ENCODE measurements at places on chromosomes 11 and 22.

GRCh38 chr11:95404370-95404769, 173.4 kb upstream of the SESN3 start:
- DNase-seq = no peak

DNA sequence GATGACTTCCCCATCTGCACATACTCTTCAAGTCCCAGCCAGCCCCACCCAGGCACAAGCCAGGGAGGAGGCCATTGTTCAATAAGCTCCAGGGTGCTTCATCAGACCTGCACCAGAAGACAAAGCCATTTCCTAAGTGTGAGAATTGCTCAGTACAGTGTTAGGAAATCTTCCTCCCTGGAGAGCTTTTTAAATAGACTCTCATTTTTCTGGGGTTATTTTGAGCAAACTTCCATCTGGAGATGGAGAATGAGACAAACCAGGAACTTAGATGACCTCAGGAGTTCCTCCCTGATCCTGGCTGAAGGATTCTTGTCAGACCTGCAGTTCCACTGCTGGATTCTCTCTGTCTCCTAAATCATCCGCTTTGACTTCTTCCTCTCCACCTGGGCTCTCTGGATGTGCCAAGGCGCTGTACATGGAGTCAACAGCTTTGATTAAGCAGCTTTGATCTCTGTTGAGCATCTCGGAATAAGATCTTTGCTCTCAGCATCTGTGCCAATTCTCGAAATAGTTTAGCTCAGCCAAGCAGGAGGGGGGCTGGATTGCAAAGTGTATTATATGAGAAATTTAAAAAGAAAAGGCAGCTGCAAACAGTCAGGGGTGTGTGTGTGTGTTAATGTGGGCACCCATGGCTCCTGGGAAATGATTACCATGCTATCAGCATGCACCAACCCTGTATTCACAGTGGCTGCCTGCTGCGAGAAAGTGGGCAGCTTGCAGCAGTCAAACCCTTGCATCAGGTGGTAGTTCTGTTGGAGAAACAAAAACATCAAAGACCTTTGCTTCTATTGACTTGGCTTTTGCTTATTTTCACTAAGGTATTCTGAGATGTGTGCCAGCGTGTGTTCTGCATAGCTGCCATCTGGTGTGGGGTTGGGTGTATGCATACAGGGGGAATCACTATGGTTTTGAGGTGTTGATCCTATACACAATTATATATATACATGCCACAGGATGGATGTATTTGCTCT, 70.2 kb upstream of the NAV2 start:
- DNase-seq = no peak

- DNase-seq = no peak
Observed at GRCh38 chr11:19589567-19590260, 122.9 kb upstream of the NAV2 start.

- no peak for DNase-seq
Observed at GRCh38 chr11:25910086-25910485, 421.8 kb upstream of the ANO3 start.

- no peak for DNase-seq
Observed at GRCh38 chr11:44785856-44786607, 59.3 kb downstream of the TSPAN18 start.

DNA sequence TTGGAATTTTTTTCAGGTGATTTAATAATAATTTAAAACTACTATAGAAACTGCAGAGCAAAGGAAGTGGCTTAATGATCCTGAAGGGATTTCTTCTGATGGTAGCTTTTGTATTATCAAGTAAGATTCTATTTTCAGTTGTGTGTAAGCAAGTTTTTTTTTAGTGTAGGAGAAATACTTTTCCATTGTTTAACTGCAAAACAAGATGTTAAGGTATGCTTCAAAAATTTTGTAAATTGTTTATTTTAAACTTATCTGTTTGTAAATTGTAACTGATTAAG, 3.4 kb downstream of the MALAT1 start:
- DNase-seq = no peak

GRCh38 chr11:104343578-104343977, 179.6 kb upstream of the PDGFD start:
- no peak for DNase-seq

DNA sequence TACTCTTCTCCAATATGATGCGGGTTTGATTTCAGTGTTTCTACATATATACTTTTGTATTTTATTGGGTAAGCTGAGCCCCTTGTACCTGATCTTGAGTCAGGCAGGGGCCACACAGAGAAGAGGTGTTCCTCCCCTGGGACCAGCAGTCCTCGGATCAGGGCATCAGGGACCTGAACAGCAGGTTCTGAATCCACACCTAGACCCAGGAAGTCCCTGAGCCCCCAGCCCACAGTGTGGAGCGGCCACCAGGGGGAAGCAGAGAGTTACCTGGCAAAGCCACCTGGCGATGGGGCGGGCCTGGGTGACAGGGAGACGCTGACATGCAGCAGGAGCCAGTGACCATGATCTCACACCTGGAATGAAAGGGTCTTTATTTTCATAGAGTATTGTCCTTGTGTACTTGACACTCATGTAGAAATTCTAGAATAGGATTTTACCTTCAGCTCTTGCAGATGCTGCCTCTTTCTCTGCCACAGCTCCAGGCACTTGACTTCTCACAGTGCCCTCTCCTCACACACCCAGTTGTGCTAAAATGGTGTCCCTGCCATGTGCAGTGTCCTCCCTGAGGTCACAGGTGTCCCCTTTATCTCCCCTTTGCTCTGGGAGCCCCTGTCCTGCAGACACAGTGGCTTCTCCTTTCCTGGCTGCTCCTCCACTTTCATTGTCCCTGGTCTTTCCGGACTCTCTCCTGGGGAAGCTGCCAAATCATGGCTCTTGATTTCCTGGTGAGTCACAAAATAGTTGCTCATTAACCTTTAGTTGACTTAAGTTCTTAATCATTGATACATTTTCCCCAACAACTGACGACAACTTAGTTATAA, 48.5 kb downstream of the GGTLC2 start:
- peak; percentile 25 for DNase-seq

DNA sequence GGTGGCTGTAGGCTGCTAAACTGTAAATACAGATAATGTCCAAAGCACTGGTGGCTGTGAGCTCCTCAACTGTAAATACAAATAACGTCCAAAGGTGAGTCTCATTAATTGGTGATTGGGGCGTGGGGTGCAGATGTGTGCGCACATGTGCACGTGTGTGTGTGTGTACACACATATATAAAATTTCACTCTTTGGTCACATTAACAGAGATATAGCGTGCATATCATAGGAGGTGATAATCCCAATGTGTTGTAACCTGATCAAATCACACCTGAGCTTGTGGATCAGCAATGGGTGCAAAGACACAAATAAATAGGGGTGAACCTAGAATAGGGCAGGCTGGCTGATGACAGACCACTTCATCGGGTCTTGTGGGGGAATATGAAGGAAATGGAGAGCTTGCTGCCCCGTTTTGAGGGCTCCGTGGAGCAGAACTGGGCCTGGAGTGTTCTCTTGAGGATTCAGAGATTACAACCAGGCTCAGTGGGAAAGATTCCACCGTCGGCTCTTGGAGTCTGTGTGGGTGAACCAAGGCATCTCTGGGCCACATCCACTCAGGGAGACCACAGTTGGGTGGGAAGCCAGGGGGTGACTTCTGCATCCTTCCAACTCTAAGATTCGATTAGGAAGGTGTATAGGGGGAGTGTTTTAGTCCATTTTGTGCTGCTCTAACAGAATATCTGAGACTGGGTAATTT, 24.9 kb upstream of the OSBPL5 start:
- no peak for DNase-seq

DNA sequence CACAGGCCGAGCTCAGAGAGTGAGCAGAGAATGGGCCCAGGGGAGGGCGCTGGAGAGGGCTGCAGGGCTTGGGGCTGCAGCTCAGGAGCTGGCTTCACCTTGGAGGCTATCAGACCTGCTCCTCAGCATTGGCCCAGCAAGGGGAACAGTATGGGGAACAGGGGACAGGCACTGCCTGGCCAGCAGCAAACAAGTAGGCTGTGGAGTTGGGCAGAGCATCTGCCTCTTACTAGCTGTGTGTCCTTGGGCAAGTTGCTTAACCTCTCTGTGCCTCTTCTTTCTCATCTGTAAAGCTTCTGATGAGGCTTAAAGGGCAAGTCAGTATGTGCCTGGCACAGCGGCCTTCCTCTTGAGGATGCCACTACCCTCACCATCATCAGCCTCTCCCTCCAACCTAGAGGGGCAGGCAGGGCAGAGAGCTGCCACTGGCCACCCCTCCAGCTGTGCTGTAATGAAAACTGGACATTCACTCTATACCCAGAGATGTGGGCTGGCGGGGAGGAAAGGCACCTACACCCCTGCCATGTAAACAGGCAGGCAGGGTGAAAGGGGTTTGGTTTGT, 7.5 kb upstream of the CDKN1C start:
- DNase-seq = no peak

DNA sequence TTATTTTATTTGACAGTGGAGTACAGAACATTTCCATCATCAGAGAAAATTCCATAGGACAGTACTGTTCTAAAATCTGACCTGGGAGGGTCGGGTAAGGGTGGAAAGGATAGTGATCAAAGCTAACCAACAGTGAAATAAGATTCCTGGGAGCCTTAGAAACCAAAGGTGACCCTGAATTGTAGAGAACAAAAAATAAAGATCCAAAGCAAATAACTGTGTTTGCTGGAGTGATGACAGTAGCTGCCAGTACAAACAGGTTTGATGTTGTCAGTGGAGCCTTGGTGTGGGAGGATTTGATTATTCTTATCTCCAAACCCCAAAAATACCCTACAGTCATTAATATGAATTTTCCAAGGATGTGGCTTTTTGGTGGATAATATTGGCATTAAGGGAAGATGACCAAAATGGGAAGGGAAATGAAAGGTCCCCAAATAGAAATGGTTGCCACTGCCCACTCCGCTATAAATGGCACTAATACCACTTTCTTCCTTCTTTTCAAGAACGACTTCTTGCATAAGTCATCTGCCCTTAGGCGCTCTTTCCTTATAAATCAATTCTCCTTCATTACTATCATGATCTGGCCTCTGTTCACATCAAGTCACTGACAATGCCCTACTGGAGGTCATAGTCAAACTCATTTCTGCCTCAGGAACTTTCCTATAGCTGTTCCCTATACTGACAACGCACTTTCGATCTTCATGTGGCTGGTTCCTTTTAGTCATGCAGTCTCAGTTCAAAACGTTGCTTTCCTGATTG, 44.4 kb downstream of the EHF start:
- no peak for DNase-seq

DNA sequence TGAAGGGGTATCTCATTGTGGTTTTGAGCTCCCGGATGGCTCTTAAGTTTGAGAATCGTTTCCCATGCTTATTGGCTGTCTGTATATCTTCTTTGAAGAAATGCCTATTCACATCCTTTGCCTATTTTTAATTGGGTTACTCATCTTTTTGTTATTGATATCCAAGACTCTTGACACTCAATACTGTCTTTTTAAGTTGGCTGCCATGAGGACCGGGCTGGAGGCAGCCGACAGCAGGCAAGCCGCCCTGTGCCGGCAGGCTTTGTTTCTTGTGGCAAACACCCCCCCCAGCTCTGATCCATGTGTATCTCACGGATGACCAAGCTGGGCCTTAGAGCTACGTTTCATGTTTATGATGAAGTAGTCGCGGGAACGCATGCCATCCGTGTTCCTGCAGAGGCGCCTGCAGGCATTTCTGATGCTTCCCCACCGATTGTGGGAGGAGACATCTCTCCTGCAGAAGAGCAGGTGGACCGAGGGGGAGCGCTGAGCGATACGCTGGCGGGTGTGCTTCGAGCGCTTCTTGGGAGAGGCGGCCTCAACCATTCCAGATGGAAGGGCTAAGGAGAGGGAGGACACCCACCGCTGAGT, 95.8 kb downstream of the TBC1D22A start:
- no peak for DNase-seq

DNA sequence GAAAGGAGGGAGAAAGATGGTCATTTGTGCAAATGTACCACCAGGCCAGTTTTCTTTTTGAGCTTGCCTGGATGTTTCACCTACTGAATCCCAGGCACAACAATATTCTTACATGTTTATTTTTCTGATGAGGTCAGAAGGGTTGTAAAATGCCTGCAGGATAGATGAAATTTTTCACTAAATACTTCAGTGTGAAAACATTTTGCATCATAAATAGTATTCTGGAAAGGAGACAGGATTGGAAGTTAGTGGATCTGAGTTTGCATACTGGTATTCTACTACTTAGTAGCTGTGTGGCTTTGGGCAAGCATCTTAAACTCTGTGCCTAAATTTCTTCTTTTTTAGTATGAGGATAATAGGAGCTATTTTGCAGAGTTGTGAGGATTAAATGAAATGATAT, 24.8 kb downstream of the RNF169 start:
- DNase-seq = no peak

GRCh38 chr22:20798974-20799373, 25.1 kb downstream of the SERPIND1 start:
- no peak for DNase-seq

DNA sequence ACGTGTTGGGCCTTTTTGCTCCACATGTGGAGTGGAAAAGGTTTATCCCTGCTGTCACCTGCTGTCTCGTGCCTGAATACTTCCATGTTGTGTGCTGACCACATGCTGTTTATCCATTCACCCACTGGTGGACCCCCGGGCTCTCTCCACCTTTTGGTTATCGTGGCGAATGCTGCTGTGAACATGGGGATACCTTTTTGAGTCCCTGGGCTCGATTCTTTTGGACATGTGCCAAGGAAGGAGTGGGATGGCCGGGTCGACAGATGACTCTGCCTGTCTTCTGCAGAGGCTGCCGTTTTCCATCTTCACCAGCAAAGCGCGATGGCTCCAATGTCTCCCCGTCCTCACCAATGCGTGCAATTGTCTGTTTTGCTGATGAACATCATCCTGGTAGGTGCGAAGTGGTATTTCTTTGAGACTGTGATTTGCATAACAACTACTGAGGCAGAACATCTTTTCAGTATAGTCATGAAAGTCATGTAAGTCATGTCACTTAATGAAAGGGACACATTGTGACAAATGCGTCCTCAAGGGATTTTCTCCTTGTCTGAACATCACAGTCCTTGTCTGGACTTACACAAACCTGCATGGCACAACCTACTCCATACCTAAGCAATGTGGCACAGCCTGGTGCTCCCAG, 758.7 kb downstream of the BRD1 start:
- no peak for DNase-seq

GRCh38 chr22:20422271-20423007, 15.2 kb downstream of the SCARF2 start:
- DNase-seq = no peak

- no peak for DNase-seq
Observed at GRCh38 chr11:61874377-61874809, 17.0 kb downstream of the FADS3 start.

GRCh38 chr22:26828311-26828710, 170.9 kb downstream of the MIAT start:
- no peak for DNase-seq

- DNase-seq = no peak
Observed at GRCh38 chr11:20364341-20364792, 853 bp downstream of the HTATIP2 start.
